Ammon's horn (tissue), 1 donor: ENCODE measurements at places on chromosomes 5 and 9.
A peak's percentile ranks its signal among the peaks of the same experiment; 100 is the strongest.

GRCh38 chr5:139637438-139638089, 10.6 kb upstream of the CXXC5 start:
- peak; percentile 78 for DNase-seq

- peak; percentile 54 for DNase-seq
Observed at GRCh38 chr5:132526290-132526973, 16.9 kb downstream of the IL5 start.

DNA sequence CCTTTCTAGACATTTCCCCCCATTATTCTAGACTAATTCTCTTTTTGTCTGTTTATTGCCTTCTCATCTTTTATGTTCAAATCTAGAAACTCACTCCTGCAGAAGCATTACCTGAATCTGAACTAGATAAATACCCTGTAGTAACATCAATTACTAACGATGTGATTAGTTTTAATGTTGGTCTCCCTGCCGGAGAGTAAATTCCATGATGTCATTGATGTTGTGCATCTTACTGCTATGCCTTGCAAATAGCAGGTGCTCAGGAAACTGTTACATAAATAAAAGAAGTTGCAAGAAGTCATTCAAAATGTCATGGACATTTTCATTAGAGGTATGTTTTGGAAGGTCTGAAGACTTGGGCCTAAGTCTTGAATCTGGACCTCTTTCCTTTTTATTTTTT, 23.0 kb upstream of the C9 start:
- DNase-seq, result no peak

GRCh38 chr5:26569241-26569928, 469.0 kb downstream of the CDH9 start:
- DNase-seq, result no peak

GRCh38 chr5:95727764-95728191, 3.4 kb upstream of the RHOBTB3 start:
- no peak for DNase-seq

DNA sequence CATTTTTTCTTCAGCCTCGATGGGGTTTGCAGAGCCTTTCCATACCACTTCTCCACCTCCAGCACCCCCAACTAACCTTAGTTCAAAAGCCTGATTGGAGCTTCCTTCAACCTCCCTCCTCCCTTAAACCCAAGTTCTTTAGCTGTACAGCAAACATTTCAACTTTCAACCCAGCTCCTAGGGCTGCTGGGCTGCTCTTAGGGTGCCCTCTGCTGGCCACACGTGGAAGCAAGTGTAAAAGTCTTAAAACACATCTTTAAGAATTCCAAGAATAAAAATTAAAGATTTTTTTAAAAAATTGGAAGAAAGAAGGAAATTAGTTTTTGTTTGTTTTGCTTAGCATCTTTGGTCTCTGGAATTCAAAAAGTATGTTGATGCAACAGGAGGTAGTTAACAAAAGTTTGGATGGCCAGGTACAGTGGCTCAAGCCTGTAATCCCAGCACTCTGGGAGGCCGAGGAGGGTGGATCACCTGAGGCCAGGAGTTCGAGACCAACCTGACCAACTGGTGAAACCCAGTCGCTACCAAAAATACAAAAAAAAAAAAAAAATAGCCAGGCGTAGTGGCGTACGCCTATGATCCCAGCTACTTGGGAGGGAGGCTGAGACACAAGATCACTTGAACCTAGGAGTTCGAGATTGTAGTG, 15.5 kb upstream of the HSD17B3 start:
- DNase-seq, result peak; percentile 79

GRCh38 chr5:114361724-114362196, at the start of gene KCNN2:
Gene KCNN2 (plus strand): TSS chr5:114362070. CDS start chr5:114362140, 70 bp downstream.
- DNase-seq, result peak; percentile 91

GRCh38 chr5:159178978-159179377, 30.4 kb downstream of the RNF145 start:
- no peak for DNase-seq

GRCh38 chr5:116702776-116703175, 128.2 kb upstream of the SEMA6A start:
- no peak for DNase-seq

DNA sequence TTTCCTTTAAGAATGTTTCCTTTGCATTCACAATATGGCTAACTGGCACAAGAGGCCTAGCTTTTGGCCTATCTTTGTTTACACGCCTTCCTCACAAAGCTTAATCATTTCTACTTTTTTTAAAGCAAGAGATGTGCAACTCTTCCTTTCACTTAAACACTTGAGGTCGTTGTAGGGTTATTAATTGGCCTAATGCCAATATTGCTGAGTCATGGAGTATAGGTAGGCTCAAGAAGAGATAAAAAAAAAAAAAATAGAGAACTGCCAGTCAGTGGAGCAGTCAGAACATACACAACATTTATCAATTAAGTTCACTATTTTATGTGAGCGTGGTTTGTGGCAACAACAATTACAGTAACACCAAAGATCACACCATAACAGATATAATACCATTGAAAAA, 5.9 kb downstream of the FKBP15 start:
- DNase-seq, result no peak

GRCh38 chr5:42360616-42361314, 62.5 kb upstream of the GHR start:
- DNase-seq, result no peak

- no peak for DNase-seq
Observed at GRCh38 chr9:2255128-2255527, 240.0 kb downstream of the SMARCA2 start.

DNA sequence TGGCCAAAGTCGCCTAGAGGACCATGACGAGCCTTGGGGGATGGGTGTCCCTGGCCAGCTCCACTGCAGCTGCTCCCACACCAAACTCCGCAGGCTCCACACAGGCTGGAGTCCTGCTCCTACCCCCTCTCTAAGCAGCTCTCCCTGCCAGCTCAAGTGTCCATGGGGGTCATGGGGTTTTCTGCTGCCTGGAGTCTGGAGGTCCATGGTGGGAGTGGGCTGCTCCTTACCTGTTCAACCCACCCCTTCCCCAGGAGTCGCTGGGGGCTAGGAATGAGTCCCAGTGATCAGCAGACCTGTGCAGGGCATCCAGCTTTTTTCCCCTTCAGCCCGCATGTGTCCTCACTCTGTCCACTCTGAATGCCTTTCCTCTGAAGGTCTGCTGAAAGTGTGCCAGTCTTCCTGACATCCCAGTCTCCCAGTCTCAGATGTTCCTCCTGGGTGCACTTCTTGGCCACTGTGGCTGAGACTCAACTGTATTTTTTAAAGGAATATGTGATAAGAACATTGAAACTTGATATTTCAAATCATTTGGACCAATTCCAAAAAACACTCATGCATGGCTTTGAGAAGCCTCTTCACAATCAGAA, 261.3 kb upstream of the ANKH start:
- no peak for DNase-seq

- DNase-seq, result no peak
Observed at GRCh38 chr5:133340822-133341221, 271.5 kb downstream of the FSTL4 start.

- DNase-seq, result peak; percentile 13
Observed at GRCh38 chr5:52801329-52801728, 13.6 kb downstream of the ITGA1 start.

DNA sequence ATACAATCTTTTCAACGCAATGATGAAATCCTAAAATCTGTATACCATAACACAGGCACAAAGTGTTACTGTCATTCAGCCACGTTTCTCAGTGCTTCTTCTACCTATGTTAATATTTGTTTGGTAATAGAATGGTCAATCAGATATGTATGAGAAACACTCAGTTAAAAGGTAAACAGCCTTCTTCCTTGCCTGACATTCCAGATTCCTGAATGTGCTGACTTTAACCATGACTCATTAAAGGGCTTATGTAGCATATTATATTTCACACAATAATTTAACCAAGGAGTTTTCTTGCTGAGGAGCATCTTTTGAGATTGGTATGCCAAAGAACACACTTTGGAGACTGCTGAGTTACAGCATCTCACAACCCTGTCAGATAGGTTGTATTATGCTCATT, 187.6 kb downstream of the CETN3 start:
- DNase-seq, result no peak

- DNase-seq, result no peak
Observed at GRCh38 chr5:137090151-137090550, 409.0 kb downstream of the SPOCK1 start.

DNA sequence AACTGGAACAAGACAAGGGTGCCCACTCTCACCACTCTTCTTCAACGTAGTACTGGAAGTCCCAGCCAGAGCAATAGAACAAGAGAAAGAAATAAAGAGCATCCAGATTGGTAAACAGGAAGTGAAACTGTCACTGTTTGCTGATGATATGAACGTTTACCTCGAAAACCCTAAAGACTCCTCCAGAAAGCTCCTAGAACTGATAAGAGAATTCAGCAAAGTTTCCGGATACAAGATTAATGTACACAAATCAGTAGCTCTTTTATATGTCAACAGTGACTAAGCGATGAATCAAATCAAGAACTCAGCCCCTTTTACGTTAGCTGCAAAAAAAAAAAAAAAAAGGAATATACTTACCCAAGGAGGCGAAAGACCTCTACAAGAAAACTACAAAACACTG, 306.6 kb downstream of the PLK2 start:
- no peak for DNase-seq
